ENCODE measurements at places on chromosomes 3 and 15.

- DNase-seq = no peak
These were observed 361 bp upstream of the LCMT2 start for GRCh38 chr15:43330780-43331087.

DNA sequence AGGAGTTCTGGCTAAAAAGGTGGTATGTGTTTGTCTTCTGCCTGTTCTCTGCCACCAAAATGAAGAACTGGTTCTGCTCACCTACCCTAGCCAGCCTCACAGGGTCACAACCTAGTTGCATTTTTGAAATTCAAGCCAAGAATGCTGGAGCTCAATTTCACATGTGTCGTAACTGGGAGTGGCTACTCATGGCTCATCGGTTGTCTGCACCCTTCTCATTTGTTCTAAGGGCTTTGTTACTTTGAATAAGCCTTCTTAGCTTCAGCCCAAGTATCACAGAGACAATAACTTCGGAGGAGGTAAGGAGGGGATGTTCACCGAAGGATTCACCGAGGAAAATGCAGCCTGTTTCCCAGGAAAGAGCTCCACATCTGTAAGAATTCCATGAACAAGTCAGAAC is 134.3 kb upstream of the RARB start:
- no peak for DNase-seq

- DNase-seq = no peak
These were observed 11.5 kb downstream of the SETMAR start for GRCh38 chr3:4314688-4315087.

GRCh38 chr3:36674816-36675215 is 89.5 kb downstream of the DCLK3 start:
- no peak for DNase-seq

DNA sequence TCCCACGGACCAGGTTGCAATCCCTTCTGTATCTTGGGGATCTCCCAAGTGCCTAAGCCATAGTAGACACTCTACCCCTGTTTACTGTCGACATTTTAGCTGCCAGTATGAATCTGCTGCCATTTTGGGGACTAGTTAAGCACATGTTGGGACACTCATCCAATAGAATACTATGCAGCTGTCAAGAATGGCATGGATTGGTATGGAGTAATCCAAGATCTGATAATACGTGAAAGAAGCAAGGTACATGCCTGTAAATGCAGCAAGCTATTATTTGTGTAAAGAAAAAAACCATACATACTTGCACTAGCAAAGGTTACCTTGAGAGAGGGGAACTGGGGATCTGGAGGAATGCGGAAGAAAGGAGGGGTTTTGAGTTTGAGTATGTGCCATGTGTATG is 129.3 kb downstream of the SMAD6 start:
- DNase-seq = no peak

DNA sequence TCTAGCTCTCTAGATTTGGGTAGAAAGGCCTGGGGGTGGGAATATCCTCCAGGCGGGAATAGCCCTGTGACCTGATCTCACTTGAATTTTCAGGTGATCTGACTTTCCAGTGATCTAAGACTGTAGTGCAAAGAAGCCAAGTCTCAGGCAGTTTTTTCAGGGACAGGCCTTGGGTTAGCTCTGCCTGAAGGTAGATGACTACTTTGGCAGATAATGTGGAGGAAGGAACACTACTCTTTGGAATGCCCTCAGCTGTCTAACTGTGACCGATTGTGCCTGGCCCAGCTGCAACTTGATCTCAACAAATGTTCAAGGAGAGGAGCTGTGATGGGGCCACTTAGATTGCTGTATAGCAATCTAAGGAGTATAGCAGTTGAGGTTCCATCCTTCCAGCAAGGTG is 193.7 kb downstream of the TCF12 start:
- DNase-seq = no peak

DNA sequence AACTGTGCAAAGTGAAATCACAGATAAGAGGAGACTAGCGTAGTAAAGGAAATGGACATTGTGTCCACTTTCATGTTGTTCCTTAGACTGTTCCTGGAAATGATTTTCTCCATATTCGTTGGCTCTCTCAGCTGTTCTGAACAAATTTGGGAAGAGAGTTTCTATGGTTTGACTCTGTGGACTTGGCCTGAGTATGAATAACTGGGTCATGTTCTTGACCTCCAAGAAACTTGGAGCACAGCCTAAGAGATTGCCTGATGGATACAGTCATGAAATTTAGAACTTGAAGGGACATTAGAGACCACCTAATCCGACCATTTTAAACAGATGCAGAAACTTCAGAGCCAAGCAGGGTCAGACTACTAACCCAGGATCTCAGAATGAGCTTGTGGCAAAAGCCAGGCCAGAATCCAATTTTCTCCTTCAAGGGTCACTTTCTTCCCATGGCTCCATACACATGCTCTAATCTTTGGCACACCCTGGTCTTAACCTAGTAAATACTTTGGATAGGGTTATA is 430.4 kb downstream of the RBMS3 start:
- DNase-seq = no peak

GRCh38 chr3:67113802-67114407 is 115.8 kb downstream of the KBTBD8 start:
- peak; percentile 70 for DNase-seq

- no peak for DNase-seq
These were observed 120.0 kb downstream of the SSR3 start for GRCh38 chr3:156434921-156435320.

- DNase-seq = peak; percentile 82
These were observed 10.5 kb upstream of the EIF4A2 start for GRCh38 chr3:186772701-186773417.

GRCh38 chr3:24548278-24548677 is 53.6 kb upstream of the THRB start:
- no peak for DNase-seq

- DNase-seq = no peak
These were observed 12.5 kb downstream of the SPINK8 start for GRCh38 chr3:48320996-48321395.

DNA sequence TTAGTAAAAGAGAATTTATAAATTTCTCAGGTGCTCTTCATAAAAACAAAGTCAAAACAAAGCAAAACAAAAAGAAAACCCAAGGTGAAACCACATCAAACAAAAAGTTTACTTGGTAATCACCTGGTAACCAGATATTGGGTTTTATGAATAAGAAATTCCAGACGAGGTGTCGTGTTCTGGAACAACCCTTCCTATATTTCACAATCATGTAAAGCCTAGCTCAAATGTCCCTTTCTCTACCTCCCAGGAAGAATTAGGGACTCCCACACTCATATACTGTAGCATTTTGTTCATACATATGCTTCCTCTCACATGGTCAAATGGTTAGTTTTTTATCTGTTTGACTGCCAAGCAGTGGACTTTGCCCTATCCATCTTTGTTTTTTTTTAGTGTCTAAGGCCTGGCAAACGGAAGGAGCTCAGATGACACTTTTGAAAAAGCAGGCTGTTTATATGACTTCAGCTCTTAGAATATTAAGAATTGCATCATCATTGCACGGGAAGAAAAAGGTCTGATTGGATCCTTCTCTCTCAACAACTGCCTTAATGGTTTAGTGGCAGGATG is 326.7 kb upstream of the TBL1XR1 start:
- DNase-seq = no peak

GRCh38 chr3:25724948-25725645 is 58.1 kb downstream of the NGLY1 start:
- DNase-seq = no peak

DNA sequence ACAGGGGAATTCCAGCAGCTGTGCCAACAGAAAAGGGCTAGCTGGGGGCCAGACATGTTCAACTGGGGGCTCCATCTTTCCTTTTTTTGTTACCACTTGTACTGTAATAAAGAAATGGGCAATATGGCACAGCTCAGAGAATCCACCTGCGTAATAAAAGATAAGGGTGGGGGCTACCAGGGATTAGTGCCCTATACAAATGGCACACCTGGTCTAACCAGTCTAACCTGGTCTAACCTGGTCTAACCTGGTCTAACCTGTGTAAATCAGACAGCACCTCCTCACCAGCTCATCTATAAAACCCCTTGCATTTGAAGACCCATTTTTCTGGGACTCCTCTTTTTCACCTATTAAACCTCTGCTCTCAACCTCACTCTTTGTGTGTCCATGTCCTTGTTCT is 26.2 kb upstream of the CLDN16 start:
- DNase-seq = no peak

DNA sequence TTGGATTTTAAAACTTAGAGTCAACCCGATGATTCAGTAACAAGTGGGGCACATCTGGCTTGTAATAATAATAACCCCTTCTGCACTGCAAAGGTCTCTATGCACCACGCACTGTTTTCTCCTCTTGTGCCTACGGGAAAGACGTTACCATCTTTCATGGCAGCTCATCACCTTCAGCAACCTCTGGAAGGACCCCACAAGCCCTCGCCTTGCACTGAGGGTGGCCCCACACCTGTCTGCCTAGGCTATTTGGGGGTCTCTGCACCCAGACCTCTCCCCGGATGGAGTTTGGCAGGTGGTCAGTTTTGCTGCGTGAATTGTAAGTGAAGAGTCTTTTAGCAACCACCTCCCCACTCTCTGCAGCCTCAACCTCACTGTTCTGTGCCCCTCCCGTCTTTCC is 138.6 kb upstream of the MEF2A start:
- no peak for DNase-seq

DNA sequence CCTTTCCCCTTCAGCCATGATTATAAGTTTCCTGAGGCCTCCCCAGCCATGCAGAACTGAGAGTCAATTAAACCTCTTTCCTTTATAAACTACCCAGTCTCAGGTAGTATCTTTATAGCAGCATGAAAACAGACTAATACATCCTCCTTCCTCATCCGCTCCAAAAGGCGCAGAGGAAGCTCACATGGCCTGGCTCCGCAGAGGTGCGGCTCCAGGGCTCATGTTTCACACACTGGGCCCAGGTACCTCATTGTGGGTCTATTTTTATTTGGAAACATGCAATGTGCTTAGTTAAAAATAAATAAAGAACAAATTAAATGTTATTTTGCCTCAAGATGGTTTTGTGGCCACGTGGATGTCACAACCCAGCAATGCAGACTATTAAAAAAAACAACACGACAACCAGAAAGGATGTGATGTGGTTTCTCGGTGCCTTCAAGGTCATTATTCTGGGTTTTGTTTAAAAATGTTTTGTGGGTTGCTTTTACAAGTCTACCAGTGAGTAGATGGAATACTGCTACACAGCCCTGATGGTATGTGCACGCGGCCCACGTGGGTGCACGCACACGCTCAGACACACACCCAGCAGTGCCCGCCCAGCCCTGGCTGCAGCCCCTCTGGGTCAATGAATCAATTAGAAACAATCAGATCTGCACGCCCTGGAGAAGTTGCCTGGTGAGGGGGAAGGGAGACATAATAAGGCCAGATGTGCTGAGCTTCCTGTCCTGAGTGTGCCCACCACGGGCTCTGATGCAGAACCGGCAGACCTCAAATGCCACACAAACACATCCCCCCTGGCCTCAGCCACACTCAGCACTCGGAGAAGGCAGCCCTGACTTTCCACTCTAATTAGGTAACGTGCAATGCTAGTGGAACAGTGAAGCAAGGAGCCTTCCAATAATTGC is 140.1 kb downstream of the ADAMTS17 start:
- no peak for DNase-seq

- DNase-seq = no peak
These were observed 119.2 kb upstream of the CMC1 start for GRCh38 chr3:28122227-28122626.

DNA sequence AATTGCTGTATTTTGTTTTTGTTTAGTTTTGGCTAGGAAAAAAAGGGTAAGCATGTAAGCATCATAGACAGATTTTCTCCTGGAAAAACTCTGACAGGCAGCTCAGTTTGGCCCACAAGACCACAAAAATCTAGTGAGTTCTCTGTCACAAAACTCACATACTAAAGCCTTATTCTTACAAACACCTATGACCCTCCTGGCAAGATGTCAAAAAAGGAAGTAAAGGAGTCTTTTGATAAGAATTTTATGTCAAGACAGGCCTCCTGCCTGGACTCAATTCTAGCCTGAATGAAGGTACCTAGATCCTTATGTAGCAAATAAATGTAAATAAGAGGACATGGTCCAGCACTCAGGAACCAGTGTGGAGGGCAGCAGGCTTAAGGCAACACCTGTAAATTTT is 668.3 kb upstream of the ZNF385D start:
- no peak for DNase-seq

DNA sequence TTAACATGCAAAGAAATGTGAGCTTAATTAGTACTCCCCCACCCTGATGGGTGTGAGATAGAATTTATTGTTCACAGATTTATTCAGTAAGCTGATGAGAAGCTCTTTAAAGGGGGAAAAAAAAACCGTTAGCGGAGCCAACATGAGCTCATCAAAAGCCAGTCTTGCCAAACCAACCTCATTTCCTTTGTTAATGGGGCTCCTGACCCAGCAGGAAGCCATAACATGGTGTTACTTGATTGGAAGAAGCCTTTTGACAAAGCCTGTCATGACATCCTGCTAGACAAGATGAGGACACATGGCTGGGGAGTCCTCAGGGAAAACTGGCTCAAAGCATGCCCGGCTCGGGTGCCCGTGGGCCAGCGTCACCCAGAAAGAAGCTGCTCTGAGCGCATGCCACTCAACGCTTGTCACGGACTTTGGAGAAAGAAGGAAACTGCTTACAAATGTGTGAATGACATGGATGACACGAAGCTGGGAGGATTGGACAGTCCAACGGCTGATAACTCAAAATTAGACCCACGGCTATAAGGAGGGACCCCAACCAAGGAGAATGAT is 64.6 kb downstream of the SLCO2A1 start:
- no peak for DNase-seq

- DNase-seq = no peak
These were observed 84.3 kb upstream of the RNF7 start for GRCh38 chr3:141653847-141654246.

DNA sequence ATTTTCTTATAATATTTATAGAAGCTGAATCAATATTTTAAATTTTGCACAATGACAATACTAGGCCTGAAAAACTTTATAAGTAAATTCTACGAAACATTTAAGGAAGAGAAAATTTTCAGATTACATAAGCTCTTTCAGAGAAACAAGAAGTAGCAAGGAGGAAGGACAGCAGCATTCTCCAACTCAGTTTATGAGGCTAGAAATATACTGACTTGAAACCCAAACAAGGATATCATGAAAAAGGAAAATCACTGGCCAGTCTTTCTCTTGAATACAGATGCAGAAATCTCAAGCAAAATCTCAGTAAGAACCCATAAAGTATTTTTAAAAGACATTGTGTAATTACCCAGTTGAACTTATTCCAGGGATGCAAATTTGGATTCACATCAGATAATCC is 121.3 kb downstream of the STAC start:
- no peak for DNase-seq

- no peak for DNase-seq
These were observed 277.0 kb upstream of the LRRC3B start for GRCh38 chr3:26345613-26346012.

GRCh38 chr3:18124501-18124900 is 300.6 kb downstream of the SATB1 start:
- DNase-seq = no peak

DNA sequence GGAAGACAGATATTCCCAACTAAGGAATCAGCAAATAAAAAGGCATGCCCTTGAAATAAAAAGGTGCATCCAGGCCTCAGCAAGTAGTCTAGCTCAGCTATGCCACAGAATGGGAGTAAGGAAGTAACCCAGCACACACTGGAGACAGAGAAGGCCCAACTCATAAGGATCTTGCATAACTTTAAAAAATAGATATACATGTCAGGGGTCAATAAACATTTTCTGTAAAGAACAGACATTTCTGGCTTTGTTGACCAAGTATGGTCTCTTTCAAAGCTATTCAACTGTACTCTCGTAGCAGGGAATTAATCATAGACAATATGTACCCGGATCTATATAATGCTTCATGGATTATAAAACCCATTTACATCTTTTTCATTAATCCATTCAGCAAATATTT is 449.3 kb downstream of the TAFA4 start:
- DNase-seq = no peak

GRCh38 chr15:31660816-31661215 is 334.2 kb downstream of the KLF13 start:
- DNase-seq = no peak

- no peak for DNase-seq
These were observed 41.2 kb downstream of the ADIPOQ start for GRCh38 chr3:186883686-186884058.
